ENCODE measurements at places on chromosomes 3 and 15.

DNA sequence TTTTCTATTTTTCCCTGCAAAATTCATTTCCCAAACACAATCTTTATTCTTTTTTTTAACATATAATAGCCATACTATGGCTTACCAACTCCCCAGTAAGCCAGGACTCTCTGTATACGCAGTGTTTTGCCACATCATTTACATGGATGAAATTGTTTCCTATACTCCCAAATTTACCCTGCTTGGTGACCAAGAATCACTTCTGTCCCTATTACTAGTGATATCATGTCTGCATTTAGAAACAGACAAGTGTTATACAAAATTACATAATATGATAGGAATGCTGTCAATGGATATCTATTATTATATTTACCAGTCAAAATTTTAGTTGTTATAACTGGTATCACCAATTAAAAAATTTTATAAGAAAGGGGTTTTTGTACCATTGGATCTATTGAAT, 77.8 kb downstream of the LIPC start:
- DNase-seq: no peak

GRCh38 chr3:96966181-96966929, 152.0 kb downstream of the EPHA6 start:
- DNase-seq: no peak

GRCh38 chr3:149848238-149848637, 35.2 kb downstream of the RNF13 start:
- DNase-seq: no peak

DNA sequence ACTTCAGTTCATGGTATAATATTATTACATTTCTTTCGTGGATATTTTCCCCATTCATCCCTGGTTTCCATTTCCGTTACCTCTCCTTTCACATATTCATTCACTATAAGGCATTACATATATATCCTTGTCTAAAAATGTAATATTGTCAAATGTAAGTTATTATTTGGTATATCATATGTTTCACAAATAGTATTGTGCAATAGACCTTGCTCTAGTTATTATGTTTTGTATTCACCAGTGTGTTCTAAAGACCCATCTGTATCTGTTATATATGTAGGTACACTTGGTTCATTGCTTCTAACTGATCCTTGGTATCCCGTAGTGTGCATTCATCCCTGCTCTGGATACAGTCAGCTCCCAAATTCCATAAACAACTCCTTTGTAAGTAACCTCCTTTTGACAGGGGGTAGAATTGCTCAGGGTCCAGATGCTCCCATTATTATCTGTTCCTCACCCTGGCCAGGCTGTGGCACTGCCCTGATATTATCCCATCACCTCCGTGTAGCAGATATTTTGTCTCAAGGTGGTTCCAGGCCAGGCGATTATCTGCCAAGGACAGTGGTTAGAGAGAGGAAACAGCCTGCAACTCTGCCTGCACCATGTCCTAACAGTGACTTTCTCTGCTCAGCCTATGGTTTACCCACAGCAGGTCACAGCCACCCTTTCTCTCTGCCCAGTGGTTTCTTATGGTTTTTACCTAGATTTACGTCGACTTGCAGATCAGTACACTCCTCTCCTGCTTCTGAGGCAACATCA, 29.2 kb downstream of the PAQR9 start:
- no peak for DNase-seq

- no peak for DNase-seq
These were observed 59.0 kb upstream of the SEC13 start for GRCh38 chr3:10379961-10380360.

- DNase-seq: no peak
These were observed 125.1 kb downstream of the PLCL2 start for GRCh38 chr3:17009826-17010225.

GRCh38 chr3:69691860-69692259, 47.4 kb upstream of the MITF start:
- DNase-seq: no peak

GRCh38 chr15:40567111-40567510, 2.0 kb upstream of the RPUSD2 start:
- no peak for DNase-seq

GRCh38 chr3:43455233-43455632, 166.6 kb downstream of the ANO10 start:
- no peak for DNase-seq

- no peak for DNase-seq
These were observed 259.1 kb downstream of the KCNMB2 start for GRCh38 chr3:178795349-178795748.

DNA sequence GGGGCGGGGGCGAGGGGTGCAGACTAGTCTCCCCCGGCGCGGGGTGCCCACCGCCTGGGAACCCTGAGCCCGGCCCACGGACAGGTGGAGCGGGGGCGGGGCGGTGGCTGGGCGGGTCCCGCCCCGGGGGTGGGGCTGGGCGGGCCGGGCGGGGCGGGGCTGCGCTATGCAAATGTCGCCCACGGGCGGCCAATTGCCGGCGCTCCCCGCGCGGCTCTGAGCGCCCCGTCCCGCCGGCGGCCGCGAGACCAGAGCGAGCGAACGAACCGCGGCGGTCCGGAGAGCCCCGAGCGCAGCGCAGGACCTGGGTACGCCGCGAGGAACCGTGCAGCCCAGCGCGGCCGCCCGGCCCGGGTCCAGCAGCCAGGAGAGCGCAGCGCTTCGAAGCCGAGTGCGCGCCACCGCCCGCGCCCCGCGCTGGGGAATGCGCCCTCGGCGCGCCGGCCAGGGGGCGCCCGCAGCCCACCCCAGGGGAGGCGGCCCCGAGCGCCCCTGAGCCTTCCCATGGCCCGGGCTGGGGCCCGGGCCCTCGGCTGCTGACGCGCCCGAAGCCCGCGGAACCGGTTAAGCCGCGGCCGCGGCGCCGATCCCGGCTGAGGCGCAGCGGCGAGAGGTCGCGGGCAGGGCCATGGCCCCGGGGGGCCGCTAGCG, at the start of gene SEMA3F:
TSS of gene SEMA3F (plus strand) at position 485 of the 651 bp plus-strand sequence. CDS start 4,299 bp downstream, outside the sequence.
- no peak for DNase-seq

GRCh38 chr3:59762941-59763340, 713.1 kb upstream of the CFAP20DC start:
- DNase-seq: no peak

- no peak for DNase-seq
These were observed 8.3 kb downstream of the MEF2A start for GRCh38 chr15:99574048-99574447.

GRCh38 chr3:54818486-54818885, 109.4 kb downstream of the LRTM1 start:
- DNase-seq: no peak

- DNase-seq: no peak
These were observed 6.2 kb upstream of the OGG1 start for GRCh38 chr3:9743548-9743947.

DNA sequence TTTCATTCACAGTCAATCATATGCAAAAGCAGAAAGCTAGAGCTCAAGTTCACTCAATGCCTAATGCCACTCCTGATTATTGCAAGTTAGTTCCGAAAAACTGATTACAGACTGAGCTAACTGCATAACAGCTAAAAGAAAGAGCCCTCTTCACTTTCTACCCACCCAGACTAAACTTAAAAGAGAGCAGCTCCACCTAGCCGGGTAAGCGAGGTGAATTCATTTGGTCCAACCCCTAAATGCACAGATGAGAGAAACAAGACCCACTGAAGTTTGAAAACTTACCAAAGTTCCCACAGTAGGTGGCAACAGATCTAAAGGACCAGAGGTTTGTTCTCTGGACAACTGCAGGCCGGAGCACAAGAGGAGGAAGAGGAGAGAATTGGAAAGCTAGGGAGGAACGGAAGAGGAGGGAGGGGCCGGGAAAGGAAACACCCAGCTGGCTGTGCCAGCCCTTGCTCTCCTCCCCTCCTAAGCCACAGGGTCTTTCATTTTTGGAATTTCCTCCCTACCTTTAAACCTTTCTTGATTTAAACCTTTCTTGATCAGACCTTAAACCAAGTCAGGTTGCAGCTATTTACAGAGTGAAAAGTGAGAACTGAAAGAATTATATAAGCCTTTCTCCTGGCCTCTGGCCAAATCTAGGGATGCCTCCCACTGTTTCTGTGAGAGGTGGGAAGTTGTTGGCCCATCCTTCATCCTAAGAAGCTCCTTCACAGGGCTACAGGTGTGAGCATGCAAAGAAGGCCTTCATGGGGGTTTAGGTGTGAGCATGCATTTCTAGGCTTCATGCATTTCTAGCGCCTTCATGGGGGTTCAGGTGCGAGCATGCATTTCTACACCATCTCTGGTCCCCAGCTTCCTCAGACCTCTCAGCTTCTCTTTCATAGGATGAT, 114.7 kb upstream of the LMOD3 start:
- DNase-seq: no peak

GRCh38 chr3:58704745-58705144, 38.2 kb upstream of the FAM3D start:
- no peak for DNase-seq

GRCh38 chr15:68822818-68823217, 2.1 kb upstream of the ANP32A start:
- DNase-seq: no peak

DNA sequence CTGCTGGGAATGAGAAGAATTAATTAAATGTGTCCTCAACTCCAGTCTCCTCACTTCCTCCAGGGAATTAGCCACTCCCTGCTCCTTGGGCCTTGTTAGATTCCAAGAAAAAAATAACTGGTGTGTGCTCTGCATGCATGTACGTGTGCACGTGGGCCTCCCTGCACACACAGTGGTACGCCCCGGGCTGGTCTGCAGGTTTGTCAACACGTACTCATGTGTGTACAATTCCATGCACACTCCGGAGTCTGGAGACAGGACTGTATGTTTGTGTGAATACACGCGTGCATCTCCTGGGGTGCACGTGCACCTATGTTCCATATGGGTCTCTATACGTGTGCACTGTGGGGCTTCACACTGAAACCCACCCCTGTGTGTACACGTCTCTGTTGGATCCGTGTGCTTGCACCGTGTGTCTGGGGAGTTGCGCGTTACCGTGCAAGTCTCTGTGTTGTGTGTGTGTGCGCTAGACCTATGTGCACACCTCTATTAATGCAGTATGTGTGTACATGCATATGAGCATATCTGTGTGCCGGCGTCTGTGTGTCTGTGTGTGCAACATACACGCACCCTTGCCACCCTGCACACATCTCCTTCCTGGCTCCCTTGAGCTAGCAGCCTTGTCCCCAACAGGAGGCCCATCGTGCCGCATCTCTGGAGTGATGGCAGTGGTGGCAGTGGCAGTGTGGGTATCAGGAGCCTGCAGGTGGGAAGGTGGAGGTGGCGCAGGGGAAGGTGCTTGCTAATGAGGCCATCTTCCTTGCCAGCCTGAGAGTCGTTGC, 210.1 kb downstream of the TBC1D2B start:
- no peak for DNase-seq

- no peak for DNase-seq
These were observed 219.8 kb downstream of the ROBO2 start for GRCh38 chr3:77259694-77260093.

GRCh38 chr3:55899887-55900286, 412.8 kb upstream of the WNT5A start:
- DNase-seq: no peak

DNA sequence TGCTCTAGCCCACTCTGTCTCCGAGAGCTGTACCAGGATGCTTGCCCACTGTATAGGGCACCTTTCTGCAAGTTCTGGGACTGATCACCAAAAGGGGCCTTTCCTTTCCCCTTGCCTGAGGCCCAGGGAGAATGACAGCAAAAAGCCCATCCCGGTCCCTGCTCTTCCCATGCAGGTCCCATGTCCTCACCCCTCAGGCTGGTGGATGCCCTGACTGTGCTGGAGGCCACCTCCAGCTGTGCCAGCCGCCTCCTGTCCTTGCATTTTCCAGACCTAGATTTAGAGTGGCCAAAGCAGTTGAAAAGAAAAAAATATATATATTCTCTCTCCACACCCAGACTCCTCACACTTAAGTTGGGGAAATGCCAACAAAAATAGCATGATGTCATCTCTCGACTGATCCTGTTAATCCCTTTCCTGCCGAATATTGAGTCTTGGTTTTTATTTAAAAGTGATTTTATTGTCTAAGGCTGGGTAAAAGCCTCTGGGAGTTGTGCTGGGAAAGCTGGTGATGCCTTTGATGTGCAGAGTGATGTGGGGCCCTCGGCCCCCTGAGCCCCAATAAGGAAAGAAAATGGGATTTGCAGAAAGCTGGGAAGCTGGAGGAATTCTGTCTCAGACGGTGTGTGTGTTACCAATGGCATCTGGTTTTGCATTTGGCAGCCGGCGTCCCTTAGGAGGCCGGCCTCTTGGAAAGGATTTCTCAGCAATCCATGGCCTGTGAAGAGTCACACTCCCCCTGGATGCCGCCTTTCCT, 29.3 kb upstream of the TPM1 start:
- DNase-seq: no peak

- no peak for DNase-seq
These were observed 26.0 kb downstream of the TM4SF18 start for GRCh38 chr3:149307435-149307783.

DNA sequence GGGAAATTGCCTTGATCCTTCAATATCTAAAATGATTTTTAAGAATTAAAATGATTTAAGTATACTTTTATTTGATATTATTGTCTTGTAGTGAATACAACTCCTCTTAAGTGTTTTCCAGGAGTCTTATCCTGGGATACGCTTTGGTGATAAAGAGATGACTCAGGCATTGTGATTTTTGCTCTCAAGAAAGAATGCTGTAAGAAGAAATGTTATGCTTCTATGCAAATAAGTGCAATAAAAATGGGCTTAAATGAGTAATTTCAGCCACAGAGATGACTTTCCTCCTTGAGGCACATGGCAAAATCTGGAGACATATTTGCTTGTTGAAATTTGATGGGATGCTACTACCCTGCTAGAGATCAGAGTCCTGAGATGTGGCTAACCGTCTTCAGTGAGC, 358.6 kb upstream of the BCHE start:
- no peak for DNase-seq

DNA sequence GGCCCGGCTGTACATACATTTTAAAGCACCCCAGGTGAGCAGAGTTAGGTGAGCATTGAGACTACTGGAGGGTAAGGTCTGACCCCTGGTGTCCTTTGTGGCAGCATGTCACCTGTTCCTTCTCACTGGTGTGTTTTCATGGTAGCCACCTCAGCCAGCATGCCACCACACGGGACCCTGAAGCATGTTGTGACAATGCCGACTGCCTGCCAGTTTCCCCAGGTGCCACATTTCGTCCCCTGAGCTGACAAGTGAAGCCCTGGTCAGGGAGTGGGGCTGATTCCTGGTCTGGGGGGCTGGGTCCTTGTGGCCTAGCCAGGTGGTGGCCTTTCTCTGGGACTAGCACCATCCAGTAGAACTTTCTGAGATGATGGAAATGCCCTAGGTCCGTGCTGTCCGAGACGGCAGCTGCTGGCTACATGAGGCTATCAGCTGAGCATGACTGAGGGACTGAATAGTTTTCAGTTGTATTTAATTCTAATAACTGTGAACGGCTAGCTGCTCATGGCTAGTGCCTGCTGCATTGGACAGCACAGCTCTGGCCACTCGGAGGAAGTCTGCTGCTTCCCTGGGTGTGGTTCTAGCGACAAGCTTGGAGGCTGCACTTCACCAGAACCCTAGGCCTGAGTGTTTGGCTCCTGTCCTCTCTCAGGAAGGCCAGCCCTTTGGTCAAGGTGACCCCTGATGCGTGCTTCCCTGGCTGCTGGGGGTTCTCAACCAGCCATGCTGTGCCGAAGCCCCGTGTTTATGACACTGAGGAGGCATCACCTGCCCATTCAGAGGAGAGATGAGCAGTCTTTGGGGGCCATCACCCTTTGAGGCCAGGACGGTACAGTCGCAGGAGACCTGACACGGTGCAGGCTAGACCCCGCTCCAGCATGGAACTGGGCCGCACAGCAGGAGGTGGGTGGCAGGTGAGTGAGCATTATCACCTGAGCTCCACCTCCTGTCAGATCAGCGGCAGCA, 3.9 kb downstream of the C3orf22 start:
- no peak for DNase-seq

- no peak for DNase-seq
These were observed 416.0 kb downstream of the OCA2 start for GRCh38 chr15:27683121-27683520.
